ENCODE measurements at places on chromosomes 7 and 10.

DNA sequence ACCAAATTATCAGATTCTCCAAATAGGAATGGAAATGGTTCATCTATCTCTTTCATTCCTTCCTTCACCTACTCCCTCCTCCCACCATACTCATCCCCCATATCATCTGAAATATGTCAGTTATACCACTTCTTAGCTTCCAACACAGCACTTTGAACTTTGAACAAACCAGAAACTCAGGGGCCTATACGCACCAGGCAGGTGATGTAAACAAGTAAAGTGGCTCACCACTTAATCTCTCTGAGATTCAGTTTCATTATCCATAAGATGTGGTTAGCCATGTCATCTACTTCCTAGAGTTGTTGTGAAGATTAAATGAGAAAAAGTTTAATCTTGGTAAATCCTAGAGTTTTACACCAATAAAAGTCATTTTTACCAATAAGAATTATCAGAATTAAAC lies 65.9 kb upstream of the LRRN3 start:
- no peak for DNase-seq

DNA sequence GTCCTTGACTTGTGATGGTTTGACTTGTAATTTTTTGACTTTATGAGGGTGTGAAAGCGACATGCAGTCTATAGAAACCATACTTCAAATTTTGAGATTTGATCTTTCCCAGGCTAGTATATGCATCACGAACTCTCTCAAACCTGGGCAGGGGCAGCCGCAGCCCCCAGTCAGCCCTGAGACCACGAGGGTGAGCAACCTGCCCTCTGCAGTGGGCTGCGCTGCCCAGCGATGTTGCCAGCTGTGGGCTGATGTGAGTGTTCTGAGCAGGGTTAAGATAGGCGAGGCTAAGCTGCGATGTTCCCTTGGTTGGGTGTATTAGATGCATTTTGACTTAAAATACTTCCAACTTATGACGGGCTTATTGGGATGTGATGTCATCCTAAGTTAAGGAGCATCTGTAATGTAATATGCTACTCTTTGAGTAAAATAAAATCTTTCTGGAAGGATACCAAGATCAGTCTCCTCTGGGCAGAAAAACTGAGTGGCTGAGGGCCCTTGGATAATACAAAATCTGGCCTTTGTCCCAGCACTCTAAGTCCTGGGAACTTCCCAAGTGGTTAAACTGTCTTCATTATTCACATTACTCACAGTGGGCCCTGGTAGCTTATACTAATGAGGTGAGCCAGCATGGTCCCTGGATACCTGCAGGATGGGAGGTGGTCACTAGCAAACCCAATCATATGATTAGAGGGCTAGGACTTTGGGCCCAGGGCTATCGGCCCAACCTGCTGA lies 28.4 kb upstream of the CNPY1 start:
- DNase-seq = no peak

DNA sequence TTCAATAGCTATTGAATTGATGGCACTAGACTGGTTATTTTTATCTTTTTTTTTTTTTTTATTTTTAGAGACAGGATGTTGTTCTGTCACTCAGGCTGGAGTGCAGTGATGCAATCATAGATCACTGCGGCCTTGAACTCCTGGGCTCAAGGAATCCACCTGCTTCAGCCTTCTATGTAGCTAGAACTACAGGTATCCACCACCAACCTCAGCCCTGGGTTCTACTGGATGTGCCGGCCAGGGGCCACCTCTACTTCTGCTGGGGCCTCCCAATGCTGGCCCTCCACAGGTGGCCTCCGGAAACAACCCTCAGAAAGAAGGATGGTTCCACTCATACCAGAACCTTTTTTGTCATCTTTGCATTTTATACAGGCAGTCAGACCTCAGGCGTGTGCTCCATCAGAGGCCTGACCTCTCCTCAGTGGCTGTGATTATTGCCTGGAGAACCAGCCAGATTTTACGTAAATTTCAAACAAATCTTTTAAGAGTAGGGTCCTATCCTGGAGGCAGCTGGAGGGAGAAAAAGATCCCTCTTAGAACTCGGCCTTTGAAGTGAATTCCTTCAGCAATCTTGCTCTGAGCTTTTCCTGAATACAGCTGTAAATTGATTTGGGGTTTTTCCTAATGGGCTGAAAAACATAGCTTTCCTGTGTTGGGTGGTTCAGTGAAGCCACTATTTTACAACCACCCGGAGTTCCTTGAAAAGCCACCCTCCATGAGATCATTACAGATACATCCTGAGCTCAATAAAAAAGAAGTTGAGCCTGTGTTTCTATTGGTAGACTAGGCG lies 110.0 kb downstream of the SPAG6 start:
- DNase-seq = no peak

DNA sequence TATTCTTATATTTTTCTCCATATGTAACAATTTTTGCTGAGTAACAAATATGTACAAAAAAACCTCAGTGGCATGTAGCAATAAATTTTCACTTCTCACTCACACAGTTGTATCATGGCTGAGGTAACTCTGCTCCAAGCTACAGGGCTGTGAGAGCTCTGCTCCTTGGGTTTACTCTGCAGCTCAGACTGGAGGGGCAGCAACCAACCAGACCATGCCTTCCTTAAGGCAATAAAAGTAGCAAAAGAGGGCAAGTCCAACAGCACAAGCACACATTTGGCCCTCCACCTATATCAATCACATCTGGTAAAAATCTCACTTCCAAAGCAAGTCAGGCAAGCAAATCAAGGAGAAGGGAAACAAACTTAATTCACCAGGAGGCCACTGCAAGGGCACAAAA lies 102.9 kb downstream of the CRPPA start:
- no peak for DNase-seq

DNA sequence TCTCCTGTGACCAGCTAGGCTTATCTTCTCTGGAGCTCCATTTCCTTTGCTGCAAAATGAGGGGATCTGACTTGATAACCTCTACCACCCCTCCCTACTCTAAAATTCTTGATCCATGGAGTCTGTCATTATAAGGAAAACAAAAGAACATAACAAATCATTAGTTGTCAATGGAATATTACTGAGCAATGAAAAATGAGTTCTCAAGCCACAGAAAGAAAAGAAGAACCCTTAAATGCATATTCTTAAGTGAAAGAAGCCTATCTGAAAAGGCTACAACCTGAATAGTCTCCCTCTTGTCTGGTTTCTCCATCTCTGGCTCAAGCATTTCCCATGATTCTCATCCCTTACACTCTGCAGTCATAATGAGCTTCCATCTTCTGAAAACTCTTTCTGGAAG lies 110.4 kb downstream of the PRKCQ start:
- DNase-seq = no peak

GRCh38 chr7:2779051-2779450 lies 65.1 kb downstream of the GNA12 start:
- DNase-seq = no peak

DNA sequence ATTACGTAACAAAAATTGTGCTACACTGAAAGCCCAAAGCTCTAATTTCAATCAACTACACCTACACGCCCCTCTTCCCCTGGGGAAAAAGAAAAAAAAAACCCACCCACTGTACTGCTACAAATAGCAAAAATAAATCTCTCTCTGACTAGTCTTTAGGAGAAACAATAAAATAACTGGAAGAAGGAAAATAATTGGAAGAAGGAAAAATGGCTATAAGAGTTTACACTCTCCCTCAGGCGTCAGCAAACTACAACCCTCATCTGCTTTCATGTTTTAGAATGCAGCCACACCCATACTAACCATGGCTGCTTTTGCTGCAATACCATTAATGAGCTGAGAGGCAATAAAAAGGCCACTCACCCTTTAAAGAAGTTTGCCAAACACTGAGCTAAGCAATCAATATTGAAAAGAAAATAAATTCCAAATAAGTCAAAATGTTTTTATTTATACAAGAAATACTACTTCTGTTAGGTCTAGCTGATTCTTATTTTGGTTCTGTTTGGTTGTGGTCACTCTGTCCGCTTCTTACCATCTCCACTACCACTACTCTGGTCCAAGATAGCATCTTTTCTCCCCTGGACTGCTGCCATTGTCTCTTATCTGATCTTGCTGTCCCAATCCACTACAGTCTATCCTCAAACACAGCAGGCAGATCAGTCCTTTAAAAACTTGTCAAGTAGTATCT lies 3.8 kb downstream of the MINDY3 start:
- DNase-seq = no peak

DNA sequence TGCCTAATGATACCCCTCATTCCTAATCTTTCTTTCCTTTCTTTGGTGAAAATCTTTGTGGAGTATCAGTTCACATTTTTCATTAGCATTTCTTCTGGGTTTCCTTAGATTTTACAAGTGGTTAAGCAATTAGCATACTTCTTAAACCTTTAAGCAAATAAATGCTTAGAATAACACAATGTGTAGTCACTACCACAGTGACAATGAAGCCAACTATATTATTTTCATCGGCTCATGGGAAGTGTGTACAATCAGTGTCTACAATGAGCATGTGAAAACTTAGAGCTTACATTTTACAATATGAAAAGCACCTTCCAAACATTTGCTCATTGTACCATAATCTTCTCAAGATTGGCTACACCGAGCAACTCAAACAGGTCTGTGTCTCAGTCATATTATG lies 176.2 kb upstream of the PLXNA4 start:
- no peak for DNase-seq

DNA sequence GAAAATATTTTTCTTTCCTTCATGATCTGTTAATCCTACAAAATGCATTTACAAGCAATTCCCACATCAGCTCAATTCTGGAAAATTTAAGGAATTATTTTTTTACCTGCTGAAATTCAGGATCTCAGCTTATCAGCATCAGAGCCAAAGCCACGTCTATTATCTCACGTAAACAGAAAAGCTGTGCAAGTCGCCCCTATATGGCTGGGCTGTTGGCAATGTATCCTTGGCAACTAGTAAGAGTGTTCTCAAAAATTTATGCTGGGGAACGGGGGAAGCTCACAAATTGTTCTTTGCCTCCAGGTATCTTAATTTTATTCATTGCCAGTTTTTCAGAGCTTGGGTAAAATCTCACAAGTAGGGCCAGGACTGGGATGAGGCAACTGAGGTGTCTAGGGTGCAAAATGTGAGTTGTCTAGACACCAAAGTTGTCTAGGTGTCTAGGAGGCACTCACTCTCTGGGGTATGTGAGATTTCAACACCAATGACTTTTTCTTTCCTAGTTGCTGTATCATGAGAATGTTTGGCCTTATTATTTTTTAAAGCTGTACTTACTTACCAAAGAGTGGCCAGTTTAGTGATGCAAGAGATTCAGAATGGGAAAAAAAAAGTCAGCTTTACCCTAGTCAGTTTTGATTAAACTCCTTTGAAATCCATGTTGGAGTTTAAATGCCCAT lies 5.1 kb downstream of the GSTO2 start:
- DNase-seq = no peak

- DNase-seq = no peak
These were observed 371.9 kb downstream of the BMPER start for GRCh38 chr7:34277016-34277802.

- DNase-seq = no peak
These were observed 618.4 kb upstream of the SEMA3D start for GRCh38 chr7:85805249-85805648.

DNA sequence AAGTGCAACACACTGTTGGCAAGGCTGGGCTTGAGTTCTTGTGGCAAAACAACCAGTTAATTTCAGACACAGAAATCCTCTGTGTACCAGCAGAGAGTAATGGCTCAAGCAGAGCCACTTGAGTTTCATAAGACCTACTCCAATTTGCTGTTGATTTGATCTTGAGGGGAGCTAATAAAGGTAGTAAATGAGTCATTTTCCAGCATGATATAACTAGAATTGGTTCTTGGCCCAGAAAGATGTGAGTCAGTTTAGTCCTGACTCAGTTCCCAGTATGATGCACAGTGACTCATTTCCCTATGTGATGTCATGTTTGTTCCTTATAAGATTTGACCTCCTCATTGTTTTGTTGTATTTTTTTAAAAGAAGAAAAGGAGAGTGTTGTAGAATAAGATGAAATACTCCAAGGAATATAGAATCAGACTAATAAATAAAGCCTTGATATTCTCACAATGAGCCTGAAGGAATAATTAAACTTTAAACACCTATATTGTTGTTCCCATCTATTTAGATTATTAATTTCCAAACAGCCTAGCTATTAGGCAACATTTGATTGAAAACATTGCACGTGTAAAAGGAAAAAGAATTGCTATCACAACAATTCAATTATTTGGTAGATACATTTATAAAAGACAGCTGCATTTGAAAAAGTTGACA lies 186.2 kb downstream of the REEP3 start:
- DNase-seq = no peak

DNA sequence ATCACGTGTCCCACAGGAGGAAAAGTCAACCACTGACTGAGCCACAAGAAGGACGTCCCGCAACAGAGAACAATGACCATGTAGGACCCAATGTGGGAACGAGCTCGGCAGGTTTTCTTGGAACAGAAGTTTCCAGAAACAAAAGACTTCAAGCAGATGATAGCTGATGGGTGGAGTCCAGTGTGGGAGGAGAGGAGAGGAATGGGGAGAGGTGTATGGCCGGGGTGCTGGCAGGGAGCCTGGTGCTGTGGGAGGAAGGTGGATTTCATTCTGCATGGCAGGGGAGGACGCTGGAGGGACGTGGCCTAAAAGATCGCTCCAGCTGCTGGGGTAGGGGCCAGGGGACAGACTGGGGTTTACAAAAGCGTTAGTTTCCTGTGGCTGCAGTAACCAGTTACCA lies 48.5 kb upstream of the LMTK2 start:
- no peak for DNase-seq

GRCh38 chr10:21427804-21428481 lies 97.5 kb downstream of the SKIDA1 start:
- DNase-seq = no peak

- DNase-seq = no peak
These were observed 799.0 kb downstream of the NRG3 start for GRCh38 chr10:82674036-82674435.

DNA sequence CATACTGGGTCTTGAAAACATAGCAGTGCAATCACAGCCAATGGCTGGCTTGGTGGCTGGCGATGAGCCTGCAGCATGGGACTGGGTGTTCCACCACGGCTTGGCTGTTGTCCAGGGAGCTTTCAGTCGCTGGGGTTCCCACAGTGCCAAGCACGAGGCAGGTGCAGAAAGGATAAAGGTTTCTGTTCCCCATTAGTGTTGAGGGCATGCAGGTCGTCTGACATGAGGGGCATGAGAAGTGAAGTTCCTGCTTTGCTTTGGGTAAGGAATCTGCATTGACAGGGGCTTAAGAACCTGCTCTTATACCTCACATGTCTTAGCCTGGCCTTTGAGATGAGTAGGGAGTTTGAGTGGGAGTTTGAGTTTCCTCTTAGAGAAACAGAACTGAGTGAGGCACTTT lies 9.0 kb upstream of the CFTR start:
- no peak for DNase-seq

DNA sequence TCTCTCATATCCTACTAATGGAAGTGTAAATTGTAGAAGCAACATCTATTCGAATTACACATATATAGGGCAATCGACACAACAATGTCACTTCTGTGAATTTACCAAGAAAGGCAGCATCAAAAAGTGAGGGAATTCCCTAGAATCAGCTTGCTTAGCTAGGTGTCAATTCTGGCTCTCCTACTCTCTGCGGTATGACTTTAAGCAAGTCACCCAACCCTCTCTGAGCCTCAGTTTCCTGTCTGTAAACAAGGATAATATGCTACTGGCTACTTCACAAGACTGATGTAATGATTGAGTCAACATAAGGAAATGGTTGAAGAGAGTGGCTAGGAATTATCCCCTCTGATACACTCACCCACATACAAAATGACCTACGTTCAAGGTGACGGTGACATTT lies 19.4 kb downstream of the CCDC6 start:
- no peak for DNase-seq

- DNase-seq = no peak
These were observed 64.6 kb downstream of the CYP26A1 start for GRCh38 chr10:93138113-93138870.

GRCh38 chr7:95330204-95330960 lies 6.0 kb upstream of the PON1 start:
- no peak for DNase-seq

- no peak for DNase-seq
These were observed 194.4 kb downstream of the NSUN6 start for GRCh38 chr10:18456984-18457383.

Measured in germinal center (tissue), 1 donor.